ENCODE measurements at places on chromosomes 11 and 22. TPM values are rescaled to one million over a fixed set of nuclear protein-coding genes. Genes with fewer than 3 reads are reported as not detected.
A peak's percentile ranks its signal among the peaks of the same experiment; 100 is the strongest.

DNA sequence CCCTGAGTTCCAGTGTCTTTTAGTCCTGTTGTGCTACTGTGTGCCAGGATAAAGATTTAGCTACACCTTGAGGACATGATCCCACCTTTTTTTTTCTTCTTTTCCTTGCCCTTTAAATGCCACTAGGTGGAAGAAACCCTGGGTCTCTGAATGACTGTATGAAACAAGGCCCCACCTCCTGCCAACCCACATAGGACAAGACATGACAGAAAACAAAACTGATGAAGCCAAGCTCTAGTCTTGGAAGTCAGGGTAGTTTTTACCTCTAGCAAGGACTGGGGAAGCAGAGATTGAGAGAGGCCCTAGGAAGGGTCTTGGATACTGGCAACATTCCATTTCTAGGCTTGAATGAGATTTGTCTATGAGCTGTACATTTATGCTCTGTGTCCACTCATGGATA, 410.7 kb downstream of the MIAT start:
- no peak for DNase-seq

DNA sequence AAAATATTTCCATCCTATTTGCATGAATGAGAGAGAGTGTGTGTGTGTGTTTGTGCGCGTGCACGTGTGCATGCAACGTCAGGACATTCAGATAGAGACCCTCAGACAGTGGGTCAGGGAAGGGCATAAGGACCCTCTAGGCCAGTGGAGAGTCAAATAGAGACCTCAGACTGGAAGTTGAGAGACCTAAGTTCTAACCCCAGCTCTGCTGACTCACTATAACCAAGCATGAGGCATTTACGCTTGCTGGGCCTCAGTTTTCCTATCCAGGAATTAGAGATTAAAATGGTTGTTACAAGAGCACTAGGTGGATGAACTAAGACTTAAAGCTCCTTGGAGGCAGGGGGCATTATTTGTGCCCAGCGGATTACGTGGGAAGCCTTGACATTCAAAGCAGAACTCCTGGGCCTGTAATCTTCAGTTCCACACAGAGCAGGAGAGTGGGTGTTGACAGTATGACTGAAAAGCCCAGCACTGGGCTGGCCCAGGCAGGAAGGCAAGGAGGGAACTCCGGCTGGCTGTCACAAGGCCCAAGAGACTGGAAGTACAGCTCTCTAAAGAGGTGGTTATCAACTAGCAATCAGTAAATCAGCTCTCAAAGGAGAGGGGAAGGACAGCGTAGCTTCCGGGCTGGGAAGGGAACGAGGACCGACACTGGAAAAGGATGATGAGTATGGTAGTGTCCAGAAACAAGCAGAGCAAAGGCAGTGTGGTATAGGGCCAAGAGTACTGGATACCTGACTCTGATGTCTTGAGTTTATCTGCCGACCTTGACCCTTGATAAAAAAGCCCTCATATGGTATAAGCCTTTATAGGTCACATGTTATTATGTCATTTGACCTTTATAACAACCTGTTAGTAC, 9.2 kb downstream of the RHOG start:
- no peak for DNase-seq

DNA sequence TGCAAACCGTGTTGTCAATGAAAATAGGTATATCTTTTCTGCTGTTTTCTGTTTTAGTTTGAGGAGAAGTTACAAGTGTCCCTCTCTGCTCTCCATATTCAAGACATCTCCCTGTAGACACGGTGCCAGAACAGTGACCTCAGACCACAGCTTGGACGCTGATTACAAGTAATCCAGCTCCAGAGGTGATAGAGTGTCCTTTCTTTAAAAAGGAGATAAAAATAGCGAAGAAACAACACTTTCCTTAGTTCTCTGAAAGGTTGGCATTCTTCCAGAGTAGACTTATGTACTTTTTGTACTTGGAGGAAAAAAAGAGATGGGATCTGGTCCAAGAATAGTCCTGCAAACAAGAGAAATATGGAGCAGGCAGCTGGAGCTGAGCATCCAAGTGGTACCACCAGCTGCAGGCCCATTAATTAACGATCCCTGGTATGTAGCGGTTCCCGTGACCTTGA, 43.0 kb upstream of the WT1 start:
- DNase-seq = peak; percentile 5

GRCh38 chr22:43346521-43346929, 3.4 kb upstream of the SCUBE1 start:
- peak; percentile 33 for DNase-seq

DNA sequence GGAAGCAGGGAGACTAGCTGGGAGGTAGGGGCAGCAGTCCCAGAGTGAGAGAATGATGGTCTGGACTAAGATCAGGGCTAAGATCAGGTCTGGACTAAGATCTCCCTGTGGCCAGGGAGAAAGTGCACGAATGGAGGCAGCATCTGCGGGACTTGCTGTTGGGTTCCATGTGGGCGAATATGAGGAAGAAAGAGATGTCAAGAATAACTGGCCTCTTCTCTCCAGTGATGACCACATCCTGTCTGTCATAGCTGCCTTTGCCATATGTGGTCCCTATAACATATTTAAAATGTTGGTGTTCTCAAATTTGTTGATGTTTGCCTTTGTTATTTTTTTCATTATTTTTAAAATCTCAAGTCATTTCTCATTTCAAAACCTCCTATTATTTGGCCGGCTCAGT, 27.4 kb upstream of the CXCR5 start:
- no peak for DNase-seq

KRTAP5-10 gene
- not detected for total RNA-seq

PGA3 gene
- 10.7 TPM for total RNA-seq

ENTHD1 gene
- total RNA-seq = not detected

- no peak for DNase-seq
Observed at GRCh38 chr22:29197096-29197495, 8.6 kb upstream of the EMID1 start.

GRCh38 chr11:112583261-112583893, 322.7 kb upstream of the PLET1 start:
- no peak for DNase-seq

- no peak for DNase-seq
Observed at GRCh38 chr11:16613262-16613511, 125.3 kb upstream of the C11orf58 start.

ZNRF3 gene
- total RNA-seq = 12.3 TPM

GRCh38 chr22:49800408-49801238, 27.1 kb downstream of the BRD1 start:
- DNase-seq = no peak
